ENCODE measurements at places on chromosomes 7 and 10.
A peak's percentile ranks its signal among the peaks of the same experiment; 100 is the strongest.

- no peak for DNase-seq
These were observed 49.1 kb upstream of the ELN start for GRCh38 chr7:73978661-73979563.

DNA sequence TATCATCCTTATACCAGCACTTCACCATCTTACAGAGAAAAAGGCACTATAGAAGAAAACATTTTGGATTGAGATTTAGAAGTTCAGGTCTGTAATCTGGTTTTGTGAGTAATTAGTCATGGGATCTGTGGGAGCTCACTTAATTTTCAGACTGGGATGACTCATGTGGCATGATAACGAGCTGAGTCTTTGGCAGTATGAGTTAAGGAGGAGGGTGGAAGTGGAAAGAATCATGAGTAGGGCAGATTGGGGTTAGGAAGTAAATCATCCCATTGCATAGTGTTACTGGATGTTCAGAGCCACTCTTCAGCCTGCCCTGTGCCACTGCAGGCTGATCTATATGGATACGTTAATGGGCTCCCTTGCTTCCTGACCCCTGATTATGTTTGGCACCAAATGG, 64.9 kb downstream of the ZNF92 start:
- DNase-seq: peak; percentile 59

GRCh38 chr7:150964593-150965111, 13.5 kb downstream of the KCNH2 start:
- peak; percentile 20 for DNase-seq

GRCh38 chr10:1465418-1465911, 271.9 kb downstream of the ADARB2 start:
- no peak for DNase-seq

DNA sequence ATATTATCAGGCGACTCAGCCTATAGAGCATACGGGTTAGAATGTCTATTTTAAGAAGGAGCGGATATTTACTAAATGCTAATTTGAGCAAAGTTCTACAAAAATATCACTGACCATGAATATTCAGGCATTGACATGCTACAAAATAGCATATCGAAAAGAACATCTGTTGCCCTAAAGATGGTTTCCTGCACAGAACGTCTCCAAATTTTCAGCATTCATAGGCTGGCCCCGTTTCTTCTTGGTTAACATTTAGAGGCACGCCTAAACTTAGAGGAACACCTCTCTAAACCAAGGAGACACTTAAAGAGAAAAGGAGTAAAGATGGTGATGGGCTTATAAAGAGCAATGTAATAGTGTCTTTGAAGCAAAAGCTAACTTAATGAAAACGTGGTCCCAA, 1.3 kb upstream of the MINPP1 start:
- DNase-seq: no peak

GRCh38 chr10:26221541-26221940, 5.0 kb downstream of the GAD2 start:
- DNase-seq: no peak

- peak; percentile 32 for DNase-seq
These were observed 257.7 kb upstream of the GLI3 start for GRCh38 chr7:42494736-42495135.

GRCh38 chr7:103129702-103130549, 19.0 kb downstream of the NAPEPLD start:
- DNase-seq: no peak

DNA sequence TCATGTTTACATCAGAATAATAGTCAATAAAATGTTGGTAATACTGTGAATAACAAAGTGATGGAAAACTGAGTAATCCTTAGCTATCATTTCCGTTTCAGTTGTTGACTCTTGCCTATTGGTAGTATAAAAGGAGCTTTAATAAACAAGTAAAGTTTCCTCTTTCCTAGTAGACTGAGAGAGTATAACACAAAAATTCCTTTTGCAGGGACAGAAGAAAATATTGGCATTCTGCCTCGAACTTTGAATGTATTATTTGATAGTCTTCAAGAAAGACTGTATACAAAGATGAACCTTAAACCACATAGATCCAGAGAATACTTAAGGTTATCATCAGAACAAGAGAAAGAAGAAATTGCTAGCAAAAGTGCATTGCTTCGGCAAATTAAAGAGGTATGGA, 9.4 kb downstream of the KIF20B start:
- DNase-seq: no peak

- no peak for DNase-seq
These were observed 10.5 kb upstream of the ENTPD1 start for GRCh38 chr10:95745501-95745900.

DNA sequence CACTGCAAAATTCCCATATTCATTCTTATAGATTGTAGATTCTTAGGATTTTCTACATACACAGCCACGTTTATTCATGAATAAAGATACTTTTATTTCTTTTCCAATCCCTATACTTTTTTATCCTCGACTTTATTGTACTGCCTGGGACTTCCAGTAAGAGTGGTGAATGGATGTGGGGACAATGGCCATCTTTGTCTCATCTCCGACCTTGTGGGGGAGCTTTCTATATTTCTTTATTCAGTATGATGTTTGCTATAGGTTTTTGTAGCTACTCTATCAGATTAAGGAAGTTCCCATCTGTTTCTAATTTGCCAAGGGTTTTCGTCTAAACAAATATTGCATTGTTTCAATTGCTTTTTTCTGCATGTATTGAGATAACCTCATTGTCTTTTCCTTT, 184.3 kb downstream of the FOXP2 start:
- DNase-seq: no peak

DNA sequence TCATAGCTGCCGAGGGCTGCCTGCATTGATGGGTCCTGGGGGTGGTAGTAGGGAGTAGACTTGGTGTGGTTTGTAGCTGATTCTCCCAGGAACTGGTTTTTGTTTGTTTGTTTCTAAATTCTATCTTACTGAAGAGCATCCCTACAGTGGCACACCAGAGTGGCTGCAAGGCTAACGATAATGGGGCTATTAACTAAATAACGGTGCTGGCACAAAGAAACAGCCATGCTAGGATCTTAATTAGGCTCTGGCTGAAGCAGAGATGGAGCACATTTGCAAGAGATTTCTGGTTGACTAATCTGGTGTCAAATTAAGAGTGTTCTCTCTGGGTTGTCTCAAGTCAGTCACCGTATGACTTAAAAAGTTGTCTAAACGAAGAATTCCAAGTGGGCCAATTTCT, 590.0 kb downstream of the NRG3 start:
- no peak for DNase-seq

DNA sequence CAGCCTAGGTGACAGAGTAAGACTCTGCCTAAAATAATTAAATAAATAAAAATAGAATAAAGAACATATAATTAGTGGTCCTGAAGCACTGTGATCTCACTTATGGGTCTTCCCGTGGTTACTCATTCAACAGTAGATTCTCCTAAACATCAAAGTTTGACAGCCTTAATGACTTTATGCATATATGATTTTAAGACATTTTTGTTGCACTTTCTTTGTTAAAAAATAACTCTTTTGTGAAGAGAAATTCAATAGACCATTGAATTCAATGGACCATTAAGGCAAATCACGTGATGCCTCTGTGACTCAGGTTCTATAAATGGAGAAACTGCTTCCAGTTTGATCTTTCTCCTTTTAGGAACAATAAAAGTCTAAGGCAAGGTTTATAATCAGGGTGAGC, 59.6 kb downstream of the ATOH7 start:
- no peak for DNase-seq

- DNase-seq: peak; percentile 88
These were observed 19.9 kb downstream of the ACTA2 start for GRCh38 chr10:88932539-88933256.

DNA sequence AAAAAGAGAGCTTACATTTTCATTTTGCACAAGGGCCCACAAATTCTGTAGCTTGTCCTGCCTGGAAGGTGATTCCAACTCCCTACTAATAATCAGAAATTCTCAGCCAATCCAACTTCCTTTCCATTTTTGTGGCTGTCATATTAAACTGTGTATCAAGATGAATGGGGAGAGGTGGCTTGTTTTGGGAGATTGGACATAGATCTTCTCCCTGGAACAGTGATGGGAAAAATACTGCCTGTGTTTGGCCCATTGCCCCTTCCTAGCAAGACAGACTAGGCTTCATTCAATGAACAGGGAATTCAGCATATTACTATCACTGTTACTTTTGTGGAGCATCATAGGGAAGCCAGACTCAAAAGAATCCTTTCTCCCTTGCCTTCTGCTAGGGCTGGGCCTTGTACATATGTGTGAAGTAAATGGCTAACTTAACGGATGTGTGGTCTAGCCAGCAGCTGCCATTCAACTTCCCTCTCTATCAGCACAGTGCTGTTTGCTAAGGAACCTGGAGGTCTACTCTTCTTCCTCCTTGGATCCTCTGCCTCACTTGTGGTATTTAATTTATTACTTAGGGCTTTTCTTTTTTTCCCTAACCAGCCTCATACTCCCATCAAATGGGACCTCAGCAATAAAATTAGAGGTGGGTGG, 326.0 kb downstream of the BICC1 start:
- DNase-seq: no peak

DNA sequence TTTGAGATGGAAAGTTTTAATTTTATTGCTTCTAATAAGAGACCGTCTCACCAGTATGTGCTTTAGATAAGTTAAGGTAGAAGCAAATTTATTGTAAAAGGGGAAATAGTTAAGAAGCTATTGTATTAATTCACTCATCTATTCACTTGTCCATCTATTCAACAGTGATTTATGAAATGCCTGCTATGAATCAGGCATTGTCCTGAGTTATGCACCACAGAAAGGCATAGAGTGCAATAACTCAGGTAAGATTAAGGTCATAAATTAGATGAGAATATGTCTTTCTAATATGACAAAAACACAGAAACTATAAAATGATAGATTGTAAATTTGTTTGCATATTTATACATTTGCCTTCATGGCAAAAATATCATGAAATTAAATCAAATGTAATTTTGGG, 379.3 kb upstream of the PCDH15 start:
- no peak for DNase-seq

DNA sequence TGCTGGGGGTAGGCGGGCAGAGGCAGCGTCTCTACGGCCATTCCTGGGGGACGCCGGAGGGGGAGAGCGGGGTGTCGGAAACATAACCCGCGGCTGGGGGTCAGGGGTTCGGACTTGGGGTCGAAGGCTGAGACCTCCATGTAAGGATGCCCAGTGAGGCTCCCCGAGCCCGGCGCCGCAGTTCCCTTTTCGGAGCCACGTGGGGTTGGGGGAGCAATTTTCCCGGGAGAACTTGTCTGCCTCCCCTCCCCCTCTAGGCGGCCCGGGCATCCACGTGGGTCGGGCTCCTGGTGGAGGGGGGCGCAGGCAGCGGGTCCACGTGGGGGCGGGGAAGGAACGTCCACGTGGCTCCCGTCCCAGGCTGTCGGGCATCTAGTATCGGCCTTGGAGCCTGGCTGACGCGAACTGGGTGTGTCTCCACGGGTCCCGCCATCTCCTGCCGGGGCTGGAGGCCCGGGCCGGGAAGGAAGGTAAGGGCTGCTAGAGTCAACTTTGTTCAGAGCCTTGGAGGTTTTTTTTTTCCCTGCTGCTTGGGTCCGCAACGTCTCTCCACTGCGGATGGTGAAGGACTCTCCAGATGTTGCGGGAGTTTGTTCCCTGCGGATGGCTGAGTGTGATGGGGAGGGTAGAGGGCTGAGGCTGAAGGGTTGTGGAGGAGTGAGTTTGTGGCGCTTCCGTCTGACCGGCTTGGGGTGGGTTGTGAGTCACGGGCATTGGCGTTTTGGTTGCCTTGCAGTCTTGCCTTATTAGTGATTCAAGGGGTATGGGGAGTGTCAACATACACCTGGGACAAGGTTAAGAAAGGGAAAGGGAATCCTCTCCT, 744 bp downstream of the PPRC1 start:
- peak; percentile 81 for DNase-seq

DNA sequence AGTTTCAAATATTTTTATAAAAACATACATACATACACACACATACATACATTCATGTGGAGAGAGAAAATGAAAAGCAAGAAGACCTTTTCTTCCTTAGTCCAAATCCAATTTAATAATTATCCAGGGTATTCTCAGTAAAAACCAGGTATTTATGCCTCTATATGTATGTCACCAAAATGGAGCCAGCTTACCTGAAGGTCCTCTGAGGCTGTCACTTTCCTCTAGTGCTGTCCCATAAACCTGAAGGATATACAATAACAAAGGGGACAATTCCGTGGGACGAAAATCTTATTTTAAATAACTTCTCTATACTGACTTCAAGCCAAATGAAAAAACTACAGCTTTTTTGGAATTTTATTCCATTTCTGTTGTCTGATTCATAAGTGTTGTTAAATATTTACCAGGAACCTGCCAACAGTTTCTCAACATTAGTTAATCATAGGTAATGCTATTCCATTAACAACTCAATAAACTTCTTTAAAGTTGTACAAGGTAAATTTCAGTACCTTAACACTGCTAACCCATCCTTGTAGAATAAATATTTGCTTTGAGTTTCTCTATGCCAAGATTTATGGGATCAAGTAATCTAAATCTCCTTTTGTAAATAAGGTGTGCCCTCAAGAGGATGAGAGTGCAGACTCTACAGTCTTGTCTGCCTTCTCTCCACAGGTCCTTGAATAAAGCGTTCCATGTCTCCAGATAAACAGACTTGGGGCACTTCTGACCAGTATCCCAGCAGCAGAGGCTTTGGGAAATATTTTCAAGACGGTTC, 260.3 kb downstream of the AHR start:
- DNase-seq: no peak

DNA sequence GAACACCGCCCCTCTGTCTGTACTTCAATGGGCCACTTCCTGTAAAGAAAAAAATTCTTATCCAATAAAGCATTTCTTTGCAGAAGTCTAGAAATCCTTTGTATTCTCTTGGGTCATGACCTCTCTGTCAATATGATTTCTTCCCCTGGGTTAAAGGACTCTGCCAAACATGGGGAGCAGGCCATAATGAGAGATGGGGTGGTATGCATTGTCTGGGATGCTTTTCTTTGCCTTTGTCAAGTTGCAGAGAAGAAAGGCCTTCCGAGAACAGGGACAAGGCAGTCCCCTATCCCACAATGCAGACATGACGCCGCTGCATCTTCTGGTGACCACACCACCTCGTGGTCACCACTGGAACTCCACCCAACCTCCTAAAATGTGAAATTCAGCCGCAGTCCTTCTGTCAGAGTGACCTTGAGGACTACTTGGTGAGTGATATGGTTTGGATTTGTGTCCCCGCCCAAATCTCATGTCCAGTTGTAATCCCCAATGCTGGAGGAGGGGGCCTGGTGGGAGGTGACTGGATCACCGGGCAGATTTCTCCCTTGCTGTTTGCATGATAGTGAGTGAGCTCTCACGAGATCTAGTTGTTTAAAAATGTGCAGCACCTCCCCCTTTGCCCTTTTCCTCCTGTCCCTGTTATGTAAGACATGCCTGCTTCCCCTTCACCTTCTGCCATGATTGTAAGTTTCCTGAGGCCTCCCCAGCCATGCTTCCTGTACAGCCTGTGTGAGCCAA, 15.2 kb upstream of the FRMPD2 start:
- peak; percentile 52 for DNase-seq
